ENCODE measurements at places on chromosomes 13 and 19.

DNA sequence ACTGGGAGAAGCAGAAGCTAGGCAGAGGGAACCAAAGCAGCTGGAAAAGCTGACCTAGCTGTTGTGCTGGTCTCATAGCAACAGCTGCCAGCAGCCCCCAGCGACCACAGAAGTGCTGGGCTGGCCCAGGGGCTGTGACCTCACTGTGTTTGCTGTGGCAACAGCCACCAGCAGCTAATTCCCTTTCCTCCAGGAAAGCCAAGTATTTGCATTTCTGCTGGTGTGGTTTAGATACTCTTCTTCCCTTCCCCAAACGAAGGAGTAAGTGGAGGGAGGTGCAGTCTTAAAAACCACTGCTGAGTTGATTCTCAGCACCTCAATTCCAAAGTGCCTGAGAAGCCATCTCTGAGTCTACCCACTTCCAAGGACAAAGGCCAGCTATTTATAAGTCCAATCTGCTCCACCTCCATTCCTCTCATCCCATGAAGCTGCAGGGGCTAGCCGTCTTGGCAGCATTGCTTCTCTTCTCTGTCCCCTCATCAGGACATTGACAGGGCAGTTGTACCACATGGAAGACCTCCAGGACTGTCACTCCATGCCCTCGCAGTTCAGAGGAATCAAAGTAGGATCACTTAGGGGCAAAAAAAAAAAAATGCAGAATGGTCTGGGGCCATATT is 11.5 kb upstream of the CCDC97 start:
- peak; percentile 6 for DNase-seq

DNA sequence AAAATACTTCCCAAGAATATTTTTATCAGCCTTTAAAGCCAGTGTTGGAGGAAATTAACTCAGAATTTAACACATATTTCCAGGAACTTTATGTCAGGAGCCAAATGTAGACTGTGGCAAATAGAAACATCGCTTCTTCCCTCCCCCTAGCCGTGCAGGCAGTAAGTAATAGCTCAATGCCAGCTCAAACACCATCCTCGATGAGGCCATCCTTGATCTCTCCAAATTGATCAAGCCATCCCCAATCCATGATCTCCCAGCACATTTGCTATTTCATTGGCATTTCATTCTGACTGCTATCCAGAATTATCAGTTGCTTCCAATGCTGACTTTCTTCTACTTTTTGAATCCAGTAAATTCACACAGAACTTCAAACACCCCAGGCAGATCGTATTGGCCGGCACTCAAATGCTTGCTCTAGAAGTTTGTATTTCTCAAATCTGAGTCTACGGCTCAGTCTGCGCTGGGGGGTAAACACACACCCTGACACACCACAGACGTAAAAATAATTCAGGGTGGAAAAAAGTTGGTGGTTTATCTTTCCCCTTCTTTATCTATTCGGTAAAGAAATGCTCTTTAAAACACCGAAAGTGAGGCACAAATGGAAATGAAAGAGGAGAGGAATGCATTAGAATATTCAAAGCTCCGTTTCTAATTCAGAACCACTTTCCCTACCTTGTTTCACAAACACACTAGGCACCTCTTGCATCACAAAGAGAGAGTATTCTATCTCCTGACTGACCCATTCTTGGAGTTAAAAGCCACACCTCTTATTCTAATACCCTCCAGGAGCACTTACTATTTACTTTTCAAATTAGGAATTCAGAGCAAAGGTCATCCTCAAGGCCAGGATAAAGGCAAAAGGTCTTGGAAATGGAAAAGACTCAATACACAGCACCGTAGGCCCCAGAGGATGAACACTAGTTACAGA is 991 bp downstream of the OBI1 start:
- DNase-seq: no peak

DNA sequence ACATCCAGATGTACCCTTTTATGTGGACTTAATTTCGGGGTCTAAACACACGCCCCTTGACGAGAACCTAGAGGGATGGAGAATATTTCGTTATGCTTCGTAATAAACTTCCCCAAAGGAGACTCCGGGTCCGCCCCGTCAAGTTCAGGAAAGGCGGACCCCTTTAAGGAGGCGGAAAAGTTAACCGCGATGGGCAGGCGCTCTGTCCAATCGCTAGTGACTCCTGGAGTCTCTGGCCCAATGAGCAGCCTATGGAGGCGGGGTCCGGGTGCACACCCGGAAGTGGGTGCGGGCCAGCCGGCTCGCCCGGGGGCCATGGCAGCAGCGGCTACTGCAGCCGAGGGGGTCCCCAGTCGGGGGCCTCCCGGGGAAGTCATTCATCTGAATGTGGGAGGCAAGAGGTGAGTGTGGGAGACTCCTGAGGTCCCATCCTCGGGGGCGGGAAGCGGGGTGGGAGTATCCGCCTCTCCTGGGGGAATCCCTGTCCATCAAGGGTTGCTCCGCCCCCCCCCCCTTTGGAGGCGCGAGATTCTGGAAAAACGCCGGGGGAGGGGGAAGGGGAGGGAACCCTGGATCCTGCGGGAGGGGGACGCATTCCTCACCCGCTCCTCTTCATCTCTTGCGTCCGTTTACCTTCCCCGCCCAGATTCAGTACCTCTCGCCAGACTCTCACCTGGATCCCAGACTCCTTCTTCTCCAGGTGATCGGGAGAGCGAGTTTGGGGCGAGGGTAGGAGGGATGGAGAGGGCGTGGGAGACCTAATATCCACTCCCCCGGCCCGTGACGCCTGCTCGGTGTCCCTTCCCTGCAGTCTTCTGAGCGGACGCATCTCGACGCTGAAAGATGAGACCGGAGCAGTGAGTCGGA is at the start of gene SHKBP1:
Gene SHKBP1 (plus strand): TSS at position 289 of the 867 bp plus-strand sequence. CDS start 27 bp downstream, at position 316.
- DNase-seq: peak; percentile 92

DNA sequence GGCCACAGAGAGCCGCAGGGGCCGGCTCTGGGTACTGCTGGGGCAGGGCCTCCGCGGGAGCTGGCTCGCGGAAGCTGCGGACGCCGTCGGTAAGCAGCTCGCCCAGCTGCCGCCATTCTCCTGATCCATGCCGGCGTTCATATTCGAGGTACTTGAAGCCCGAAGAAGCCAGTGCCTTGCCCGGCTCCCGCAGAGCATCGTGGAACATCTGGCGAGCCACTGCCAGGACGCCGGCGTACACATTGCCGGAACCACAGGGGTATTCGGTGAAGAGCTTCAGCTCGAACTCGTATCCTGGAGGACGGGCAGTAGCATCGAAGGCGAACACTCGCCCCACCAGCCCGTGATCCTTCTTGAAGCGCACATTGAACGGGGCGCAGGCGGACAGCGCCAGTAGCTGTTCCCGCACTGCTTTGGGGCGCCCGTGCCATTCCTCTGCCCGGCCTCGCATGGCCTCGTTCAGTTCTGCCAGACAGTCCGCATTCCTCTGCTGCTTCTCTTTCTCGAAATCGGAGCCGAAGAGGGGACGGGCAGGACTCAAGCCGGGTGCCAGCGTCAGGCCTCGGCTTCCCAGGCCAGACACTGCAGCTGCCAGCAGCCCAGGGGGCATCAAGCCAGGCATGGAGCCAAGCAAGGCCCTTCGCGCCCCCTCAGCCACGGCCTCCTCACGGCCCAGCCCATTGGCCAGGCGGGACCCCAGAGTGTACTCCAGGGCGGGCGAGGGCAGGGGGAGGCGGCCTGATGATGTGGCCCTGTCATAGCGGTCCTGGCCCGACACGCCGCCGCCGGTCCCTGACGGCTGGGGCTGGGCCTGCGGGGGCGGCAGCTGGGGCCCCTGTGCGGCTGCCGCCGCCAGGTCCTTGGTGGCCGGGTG is 1.0 kb downstream of the IRF2BP1 start:
- DNase-seq: no peak

DNA sequence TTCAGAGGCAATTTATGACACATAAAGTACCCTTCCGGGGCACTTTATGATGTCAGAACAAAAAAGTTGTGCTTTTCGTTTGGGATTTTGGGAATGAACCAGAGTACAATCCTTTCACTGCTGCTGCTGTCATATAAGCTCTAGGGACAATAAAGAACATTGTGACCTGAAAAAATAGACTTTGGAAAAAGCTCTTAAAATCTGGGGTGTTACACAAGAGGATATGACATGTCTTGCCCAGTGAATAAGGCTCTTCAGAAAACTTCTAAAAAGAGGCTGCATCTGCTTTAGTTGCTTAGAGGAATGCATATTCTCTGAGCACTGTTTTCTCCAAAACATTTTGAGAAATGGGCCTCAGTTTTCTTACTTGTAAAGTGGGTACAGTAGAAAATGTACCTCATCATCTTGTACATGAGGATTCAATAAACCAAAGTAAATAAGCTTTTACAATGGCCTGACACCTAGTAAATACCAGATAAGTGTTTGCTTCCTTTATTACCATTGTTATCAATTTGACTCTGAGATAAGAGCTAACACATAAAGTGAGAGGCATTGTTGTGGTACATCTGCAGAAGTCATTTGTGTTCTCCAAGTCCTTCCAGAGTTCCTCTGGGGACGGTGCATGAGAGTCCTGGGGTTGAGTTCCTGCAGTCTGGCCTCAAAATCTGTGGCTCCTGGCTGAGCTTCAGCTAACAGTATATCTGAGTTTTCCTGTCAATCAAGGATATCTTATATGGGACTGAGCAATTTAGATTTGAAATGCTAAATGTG is 67.4 kb upstream of the EDNRB start:
- DNase-seq: no peak

DNA sequence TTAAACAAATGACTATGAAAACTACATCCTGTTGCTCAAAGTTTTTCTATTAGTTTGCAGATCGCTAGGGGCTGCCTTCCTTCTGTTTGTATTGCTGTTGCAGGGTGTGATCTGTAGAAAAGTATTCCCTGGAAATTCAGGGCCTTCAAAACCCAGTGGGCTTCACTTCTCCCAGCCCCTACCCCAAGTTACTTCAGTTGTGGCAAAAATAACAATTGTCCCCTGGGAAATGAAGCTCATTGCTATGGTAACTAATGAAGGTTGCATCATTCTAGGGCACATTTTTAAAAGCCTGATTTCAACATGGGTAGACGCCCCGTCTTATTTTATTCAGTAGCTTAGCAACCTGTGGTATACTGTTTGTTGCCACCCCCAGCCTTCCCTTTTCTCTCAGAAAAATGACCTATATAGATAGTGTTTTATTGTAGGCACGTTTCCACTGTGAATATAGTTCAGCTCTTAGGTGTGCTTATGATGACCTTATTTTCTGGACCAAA is 60.9 kb downstream of the WDFY2 start:
- DNase-seq: peak; percentile 37

All from hippocampal formation (tissue), 2 donors.